ENCODE measurements at places on chromosomes 11 and 22. TPM values are rescaled to one million over a fixed set of nuclear protein-coding genes. Genes with fewer than 3 reads are reported as not detected.

DNA sequence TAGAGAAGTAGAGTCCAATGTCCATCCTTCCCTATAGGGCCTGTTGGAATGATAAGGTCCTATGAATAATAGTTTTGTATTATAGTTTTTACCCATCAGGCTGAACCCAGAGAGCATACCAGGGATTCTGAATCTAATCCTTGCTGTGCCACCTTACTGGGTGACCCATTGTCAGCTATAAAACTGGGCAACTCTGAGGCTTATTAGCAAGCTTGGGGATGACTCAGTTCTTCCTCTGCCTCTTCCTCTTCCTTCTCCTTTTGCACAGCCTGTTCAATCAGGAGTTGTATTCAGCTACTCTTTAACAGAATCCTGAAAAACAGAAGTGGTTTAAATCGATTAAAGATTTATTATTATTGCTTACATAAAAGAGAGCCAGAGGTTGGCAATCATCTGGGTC lies 8.9 kb downstream of the HEPHL1 start:
- no peak for DNase-seq

DNA sequence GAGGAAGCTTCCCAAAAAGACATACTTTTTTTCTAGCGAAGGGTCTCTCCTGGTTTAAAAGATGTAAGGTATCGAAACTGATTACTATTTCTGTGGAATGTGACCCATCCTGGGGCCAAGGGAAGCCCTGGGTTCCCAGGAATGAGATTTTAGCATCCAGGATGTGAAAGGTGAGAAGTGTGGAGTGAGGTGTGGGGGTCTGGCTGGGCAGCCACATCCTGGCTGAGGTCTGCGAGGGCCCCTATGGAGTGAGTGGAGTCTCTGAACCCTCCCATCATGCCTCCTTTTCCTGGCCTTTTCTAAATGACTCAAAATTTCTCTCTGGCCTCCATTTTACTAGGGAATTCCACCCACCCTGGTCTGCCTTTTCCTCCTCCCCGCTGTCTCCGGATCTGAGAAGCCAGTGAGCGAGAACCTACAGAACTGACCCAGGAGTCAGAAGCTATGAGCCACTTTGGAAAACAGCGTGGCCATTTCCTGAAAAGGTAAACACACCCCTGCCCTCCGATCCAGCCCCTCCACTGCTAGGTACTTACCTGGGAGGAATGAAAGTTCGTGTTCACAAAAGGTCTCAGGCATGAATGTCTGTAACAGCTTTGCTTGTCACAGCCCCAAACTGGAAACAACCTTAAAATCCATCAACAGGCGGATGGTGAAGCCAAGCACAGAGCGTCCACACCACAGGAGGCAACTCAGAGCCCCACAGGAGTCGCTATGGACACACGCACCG lies 27.7 kb upstream of the SHANK2 start:
- DNase-seq = no peak

- DNase-seq = peak; percentile 54
Measured at GRCh38 chr11:134037046-134037908, 31.6 kb upstream of the JAM3 start.

DNA sequence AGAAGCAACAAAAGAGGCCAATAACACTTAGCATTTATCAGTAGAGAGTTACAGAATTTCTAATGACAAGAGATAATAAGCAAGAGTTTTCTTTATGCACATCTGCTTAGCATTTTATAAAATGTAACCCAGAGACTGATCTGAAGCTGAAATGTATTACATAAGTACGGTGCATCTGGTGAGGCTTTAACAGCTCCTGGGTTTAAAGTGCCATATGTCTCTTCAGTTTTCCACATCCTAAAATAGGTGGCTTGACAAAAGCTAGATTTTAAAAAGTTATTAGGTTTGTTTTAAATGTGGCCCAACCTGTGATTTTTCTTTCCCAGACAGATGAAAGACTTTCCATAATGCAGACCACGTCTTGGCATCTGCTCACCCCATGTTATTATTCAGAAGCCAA lies 620.7 kb upstream of the ARHGAP42 start:
- DNase-seq = no peak

DNA sequence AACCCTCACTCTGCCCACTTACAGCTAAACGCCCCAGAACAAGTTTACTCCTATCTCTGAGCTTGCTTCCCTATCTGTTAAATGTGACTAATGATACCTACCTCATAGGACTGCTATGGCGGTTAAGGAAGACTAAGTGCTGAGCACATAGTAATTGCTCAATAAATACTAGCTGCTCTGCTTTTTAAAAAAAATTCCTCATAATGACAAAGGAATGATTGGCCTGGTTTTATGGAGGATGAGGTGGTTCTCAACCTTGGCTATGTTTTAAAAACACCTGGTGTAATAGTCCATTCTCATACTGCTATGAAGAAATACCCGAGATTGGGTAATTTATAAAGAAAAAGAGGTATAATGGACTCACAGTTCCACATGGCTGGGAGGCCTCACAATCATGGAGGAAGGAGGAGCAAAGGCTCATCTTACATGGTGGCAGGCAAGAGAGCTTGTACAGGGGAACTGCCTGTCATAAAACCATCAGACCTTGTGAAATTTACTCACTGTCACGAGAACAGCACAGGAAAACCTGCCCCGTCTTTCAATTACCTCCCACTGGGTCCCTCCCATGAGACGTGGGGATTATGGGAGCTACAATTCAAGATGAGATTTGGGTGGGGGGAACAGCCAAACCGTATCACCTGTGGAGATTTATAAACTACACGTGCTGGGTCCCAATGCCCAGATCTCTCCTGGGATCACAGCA lies 127.2 kb upstream of the SYT13 start:
- no peak for DNase-seq

GRCh38 chr11:73648571-73649046 lies 2.2 kb downstream of the PLEKHB1 start:
- no peak for DNase-seq

DNA sequence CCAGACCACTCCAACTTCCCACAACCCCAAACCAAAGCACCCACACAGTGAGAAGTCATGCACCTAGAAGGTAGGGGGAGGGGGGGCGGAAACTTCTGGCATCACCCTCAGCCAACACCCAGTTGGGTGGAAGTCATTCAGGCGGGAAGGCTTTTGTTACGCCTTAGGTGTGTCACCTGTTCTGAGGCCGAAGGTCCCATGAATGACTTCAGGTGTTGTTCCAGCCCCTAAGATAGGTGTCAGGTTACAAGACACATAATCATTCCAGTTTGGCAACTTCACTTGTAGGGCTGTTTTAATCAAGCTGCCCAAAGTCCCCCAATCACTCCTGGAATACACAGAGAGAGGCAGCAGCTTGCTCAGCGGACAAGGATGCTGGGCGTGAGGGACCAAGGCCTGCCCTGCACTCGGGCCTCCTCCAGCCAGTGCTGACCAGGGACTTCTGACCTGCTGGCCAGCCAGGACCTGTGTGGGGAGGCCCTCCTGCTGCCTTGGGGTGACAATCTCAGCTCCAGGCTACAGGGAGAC lies at the start of gene TMPRSS4:
Gene TMPRSS4, plus strand, starts transcription at position 325 of the 528 bp plus-strand sequence. CDS start 225 bp downstream, outside the sequence.
- no peak for DNase-seq

DNA sequence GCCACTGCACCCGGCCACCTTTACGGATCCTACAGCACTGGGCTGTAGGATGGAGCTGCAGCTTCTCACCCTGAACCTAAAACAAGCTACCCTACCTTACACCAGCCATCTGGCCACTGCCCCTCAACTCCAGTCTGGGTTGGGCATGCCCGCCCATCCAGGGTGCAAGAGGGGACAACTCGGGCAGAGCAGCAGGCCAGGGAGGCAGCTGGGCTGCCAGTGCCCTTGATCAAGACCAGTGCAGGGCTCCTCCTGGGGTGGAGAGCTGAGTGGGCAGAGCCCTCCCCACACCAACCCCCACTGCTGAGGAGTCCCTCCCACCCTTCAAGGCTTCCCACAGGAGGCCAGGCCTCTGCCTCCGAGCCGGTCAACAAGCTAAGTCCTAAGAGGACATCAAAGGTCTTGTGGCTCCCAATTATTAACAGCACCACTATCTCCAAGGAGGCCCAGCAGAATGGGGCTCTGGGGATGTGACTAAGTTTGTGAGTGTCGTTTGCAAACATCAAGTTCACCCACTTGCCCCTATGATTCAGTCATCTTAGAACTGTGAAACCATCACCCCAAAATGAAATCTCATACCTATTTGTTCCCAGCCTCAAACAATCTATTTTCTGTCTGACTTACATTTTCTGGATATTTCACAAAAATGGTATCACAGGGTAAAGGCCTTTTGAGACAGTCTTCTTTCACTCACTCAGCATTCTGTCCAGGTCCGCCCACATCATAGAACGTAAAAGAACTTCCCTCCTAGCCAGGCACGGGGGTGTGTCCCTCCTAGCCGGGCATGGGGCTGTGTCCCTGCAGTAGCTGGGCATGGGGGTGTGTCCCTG lies 11.0 kb downstream of the GATD1 start:
- no peak for DNase-seq

- DNase-seq = no peak
Measured at GRCh38 chr11:76756341-76756741, 26.8 kb upstream of the TSKU start.

MPZL3 gene
- total RNA-seq = 4.2 TPM

PRCP gene
- 45.2 TPM for total RNA-seq

IL17REL gene
- 0.10 TPM for total RNA-seq

AQP11 gene
- total RNA-seq = 0.49 TPM

HNRNPUL2 gene
- 70.4 TPM for total RNA-seq

PGA5 gene
- total RNA-seq = not detected
